CD4-positive, alpha-beta T cell treated with Interleukin-15 for 4 hours (primary cell): ENCODE measurements at places on chromosomes 11 and 22.

- no peak for DNase-seq
These were observed 50.4 kb upstream of the OPCML start for GRCh38 chr11:133582750-133583149.

- DNase-seq, result no peak
These were observed 1.4 kb upstream of the OR4D11 start for GRCh38 chr11:59501931-59502330.

DNA sequence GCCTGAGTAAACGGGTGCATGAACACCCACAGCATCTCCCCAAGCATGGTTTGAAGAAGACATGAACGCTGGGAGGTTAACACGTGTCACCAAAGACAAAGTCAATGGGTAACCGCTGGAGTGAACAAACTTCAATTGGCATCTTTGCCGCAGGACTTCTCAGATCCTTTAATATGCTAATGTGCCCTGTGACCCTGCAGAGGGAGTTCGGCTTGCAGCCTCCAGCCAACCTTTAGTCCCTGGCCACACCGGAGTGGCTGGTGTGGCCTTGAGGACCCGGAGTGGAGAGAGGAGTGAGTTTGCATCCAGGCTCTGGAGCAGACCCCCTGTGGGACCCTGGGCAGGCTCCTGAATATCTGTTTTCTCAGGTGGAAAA is 57.0 kb downstream of the FLRT1 start:
- DNase-seq, result no peak

GRCh38 chr11:124983674-124984511 is 29.9 kb downstream of the CCDC15 start:
- DNase-seq, result no peak

GRCh38 chr11:68912254-68912653 is 8.6 kb downstream of the IGHMBP2 start:
- DNase-seq, result no peak

- DNase-seq, result no peak
These were observed 1.8 kb downstream of the FJX1 start for GRCh38 chr11:35619855-35620640.

GRCh38 chr11:100637706-100638105 is 49.4 kb upstream of the ARHGAP42 start:
- no peak for DNase-seq

GRCh38 chr11:2519862-2520735 is 75.3 kb downstream of the KCNQ1 start:
- DNase-seq, result no peak

GRCh38 chr11:20099527-20099926 is 60.7 kb downstream of the DBX1 start:
- DNase-seq, result no peak

DNA sequence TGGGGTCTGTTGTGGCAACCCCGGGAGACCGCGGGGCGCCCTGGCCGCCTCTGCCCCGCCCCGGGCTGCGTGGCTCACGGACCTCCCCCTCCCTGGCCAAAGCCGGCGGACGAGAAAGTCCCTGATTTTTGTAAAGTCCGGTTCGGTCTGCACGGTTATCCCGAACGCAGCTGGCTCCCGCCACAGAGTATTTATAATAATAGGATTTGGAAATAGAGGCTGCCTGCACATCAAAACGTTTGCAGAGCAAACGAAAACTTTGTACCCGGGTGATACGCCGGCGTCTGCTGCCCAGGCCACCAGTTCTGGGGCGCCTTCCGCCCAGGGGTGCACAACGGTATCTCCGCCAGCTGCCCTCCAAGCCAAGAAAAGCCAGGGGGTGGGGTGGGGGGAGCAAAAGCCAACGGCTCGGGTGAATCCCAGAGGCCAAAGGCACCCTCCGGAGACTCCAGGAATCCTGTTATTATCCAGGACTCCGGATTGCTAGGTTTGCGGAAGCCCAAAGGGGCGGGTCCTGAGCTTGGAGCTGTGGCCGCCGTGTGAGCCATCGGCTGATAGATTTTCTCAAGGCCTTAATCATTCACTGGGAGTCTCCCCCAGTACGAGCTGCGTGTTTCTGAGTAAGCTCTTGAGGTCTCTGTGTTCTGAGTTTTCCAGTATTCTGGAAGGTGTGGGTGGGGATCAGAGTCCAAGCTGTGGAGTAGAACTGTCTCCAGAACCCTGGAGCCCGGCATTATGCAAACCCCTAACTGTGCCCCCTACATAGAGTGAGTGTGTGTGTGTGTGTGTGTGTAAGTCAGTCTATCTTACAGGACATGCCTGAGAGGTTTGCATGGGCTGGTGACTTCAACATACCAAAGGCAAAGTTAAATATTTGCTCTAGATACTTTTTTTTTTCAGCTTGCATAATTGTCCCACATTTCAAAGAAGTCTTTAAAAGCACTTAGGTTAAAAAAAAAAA is 673 bp upstream of the SHANK2 start:
- no peak for DNase-seq

DNA sequence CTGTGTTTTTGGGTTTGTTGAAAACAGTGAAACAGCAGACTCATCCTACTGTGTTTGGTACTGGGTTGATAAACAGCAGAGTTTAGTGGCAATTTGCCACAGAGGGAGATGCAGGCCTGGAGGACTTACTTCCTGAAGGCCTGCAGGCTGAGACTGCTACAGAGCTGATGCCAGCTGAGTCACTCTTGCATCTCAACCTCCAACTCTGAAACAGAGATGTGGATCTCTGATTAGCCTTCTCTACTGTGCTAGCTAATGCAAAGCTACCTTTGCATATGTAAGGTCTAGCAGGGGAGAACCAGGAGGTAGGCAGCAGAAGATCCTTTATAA is 14.3 kb downstream of the ATP5MG start:
- DNase-seq, result peak; percentile 33

DNA sequence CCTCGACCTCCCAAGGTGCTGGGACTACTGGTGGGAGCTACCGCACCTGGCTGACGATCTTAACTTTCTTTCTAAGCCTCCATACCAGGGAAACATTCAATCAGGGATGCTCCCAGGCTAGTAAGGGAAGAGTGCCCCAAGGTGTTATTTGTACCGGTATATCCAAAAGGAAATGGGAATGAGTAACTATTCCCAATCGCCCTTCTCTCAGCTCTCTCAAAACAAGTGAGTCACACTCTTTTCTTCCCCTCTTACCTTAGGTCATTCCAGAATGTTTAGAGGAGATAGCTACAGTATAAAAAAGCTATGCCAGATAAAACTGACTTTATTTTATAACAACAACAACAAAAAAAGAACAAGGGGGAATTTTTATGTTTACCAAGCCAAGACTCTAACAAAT is 13.7 kb downstream of the DCDC1 start:
- DNase-seq, result no peak
